ENCODE measurements at places on chromosomes 5 and 9. TPM values are rescaled to one million over a fixed set of nuclear protein-coding genes. Genes with fewer than 3 reads are reported as not detected.

The LCN15 gene
- total RNA-seq: not detected

The ALDH1A1 gene
- total RNA-seq: 2.1 TPM

The SPATA31A3 gene
- total RNA-seq: not detected

The FCN2 gene
- not detected for total RNA-seq

DNA sequence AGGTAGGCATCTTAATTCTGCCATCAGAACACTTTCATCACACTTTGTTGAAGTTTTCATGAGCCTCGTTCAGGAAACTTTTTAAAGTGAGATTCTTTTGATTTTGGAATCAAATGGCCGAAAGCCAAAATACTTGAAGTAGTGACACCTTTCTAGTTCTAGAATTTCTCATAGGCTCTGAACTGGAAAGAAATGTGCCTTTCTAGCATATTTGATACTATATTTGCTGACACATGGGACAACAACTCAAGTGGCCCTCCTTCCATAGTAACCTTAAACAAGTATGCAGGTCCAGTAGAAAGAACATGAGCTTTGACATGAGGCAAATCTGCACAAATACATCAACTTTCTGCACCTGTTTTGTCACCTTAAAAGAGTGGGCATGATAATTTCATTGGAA, 22.0 kb upstream of the DMRTA1 start:
- DNase-seq: no peak

DNA sequence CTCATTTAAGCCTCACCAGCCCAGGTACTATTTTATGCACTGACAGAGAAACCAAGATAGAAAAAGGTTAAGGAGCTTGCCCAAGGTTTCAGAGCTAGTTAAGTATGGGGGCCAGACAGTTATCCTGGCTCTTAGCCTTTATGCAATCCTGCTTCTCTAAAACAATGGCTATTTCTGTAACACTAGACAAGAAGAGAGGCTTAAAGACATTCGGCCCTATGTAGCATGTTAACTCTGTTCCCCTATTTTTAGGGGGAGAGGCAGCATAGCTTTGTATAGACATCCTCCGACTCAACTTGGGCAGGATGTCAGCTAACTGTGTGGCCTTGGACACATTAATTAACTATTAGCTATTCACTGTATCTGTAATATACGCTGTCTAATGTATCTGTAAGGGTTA, 54.6 kb downstream of the LHFPL2 start:
- DNase-seq: no peak

DNA sequence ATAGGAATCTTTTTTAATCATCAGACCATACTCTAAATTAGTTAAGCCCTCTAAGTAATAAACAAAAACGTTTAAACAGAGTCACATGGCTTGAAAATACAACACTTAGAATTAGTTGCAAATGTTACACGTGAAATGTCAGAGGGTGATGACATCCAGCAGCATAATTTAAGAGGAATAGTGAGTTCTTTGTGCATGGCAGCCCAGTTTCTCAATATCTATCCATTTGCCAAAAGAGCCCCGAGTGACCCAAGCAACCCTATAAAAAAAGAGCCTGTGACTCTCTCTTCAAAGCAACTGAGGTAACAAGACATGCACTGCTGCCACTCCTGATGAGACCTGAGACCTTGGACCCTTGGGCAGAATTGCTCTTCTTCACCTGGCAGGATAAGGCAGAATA, 96.9 kb upstream of the RASA1 start:
- no peak for DNase-seq

DNA sequence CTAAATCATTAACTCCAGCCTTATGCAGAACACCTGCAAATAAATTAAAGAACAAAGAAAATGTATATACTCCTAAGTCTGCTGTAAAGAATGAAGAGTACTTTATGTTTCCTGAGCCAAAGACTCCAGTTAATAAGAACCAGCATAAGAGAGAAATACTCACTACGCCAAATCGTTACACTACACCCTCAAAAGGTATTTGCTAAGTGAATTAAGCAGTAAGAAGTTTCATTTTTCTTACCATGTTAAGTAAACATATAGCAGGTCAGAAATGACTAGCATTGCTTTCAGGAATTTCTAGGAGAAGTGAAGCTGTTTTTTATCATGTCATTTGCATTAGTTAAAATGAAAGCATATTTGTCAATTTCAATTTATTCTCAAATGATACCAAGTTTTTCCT, 92.7 kb downstream of the MELK start:
- DNase-seq: peak; percentile 22

GRCh38 chr5:134077926-134078580, 36.4 kb upstream of the TCF7 start:
- no peak for DNase-seq

DNA sequence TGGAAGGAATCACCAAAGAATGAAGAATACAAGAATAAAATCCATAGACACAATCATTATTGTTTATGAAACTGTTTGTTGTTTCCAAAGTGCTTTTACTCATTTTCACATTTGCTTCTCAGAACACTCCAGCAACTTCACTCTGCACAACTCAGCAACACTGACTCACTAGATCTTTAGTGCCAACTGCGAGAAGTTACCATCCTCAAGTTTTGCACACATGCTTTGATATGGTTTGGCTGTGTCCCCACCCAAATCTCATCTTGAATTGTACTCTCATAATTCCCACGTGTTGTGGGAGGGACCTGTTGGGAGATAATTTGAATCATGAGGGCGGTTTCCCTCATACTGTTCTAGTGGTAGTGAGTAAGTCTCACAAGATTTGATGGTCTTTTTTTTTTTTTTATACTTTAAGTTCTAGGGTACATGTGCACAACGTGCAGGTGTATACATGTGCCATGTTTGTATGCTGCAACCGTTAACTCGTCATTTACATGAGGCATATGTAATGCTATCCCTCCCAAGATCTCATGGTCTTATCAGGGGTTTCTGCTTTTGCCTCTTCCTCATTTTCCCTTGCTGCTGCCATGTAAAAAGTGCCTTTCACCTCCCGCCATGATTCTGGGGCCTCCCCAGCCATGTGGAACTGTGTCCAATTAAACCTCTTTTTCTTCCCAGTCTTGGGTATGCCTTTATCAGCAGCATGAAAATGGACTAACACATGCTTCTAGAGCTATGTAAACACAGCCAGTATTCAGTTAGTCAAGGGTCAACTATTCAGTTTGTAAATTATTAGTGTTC, 36.9 kb downstream of the CLINT1 start:
- DNase-seq: peak; percentile 35

- no peak for DNase-seq
Measured at GRCh38 chr9:114065304-114065703, 12.8 kb downstream of the AMBP start.

Data from astrocyte (in vitro differentiated cells and primary cell).